GM06990 (cell line): ENCODE measurements at places on chromosomes 5 and 9.

DNA sequence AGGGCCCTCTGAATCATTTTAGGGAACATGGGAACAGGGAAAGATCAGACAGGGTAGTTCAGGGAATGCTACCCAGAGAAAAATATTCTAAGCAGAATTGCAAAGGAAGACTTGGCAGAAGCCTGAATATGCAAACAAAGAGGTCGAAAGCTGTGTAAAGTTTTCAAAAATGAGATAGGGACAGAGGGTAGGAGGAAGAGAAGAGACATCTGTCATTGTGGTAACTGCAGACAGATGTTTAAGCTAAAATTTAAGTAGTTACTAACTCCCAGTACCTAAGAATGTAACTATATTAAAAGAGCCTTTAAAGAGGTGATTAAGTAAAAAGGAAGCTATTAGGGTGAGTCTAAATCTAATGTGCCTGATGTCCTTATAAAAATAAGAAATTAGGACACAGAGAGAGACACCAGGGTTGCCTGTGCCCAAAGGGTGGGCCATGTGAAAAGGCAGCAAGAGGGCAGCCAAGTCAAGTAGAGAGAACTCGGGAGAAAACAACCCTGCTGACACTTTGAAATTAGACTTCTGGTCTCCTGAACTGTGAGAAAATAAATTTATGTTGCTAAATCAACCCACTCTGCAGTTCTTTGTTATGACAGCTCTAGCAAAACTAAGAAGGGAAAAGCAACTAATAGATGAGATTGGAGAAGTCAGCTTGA lies 1647.4 kb upstream of the C9orf72 start:
- DNase-seq: no peak

- DNase-seq: no peak
Measured at GRCh38 chr5:131791866-131792265, 5.0 kb downstream of the FNIP1 start.

DNA sequence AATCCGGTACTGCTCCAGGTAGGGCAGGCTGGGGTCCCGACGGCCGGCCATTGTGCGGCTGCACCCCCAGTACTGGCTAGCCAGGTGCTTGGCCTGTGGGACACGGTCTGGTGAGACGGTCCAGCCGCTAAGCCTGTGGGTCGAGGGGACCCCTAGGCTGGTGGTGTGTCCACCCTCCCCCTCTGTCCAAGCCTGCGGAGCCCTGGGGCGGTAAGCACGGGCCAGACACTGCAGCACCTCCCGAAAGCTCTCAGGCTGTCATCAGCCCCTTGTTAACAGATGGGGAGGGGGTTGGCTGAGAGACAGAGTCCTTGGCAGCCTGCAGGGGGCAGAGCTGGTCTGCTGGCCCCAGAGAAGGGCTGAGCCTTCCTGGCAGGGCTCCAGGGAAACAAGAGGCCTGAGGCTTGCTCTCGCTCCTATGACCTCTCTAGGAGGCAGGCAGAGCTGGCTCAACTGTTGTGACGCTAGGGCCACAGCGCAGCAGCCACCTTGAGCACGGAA lies 11.8 kb upstream of the MRNIP start:
- DNase-seq: no peak

GRCh38 chr5:36679221-36679989 lies 73.0 kb downstream of the SLC1A3 start:
- no peak for DNase-seq

GRCh38 chr9:111661802-111662521 lies 557 bp downstream of the GNG10 start:
- peak; percentile 46 for DNase-seq

DNA sequence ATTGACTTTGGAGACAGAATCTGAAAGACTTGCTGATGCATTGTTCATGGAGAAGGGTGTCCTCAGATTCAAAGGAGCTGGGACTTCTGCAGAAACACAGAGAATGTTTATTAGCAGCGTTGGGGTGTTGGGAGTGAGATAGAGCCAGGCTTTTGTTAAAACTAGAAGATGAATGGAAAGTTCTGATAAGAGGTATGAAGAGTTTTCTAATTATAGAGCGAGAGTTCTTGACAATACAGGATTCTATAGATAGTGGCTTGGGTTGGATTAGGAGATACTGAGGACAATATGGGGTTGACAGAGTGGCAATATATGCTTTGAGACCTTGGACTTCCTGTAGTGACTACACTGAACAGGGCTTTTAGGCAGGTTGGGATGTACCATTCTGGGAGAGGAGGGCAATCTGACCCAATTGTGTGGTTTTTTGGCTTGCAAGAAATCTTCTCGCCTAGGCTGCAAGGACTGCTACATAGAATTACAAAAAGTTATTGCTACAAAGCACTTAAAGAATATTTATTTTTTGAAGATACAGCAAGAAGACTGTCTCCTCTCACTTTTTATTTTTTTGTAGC lies 83.1 kb downstream of the FER start:
- no peak for DNase-seq

GRCh38 chr5:157283434-157283833 lies 17.5 kb downstream of the CYFIP2 start:
- DNase-seq: peak; percentile 40

DNA sequence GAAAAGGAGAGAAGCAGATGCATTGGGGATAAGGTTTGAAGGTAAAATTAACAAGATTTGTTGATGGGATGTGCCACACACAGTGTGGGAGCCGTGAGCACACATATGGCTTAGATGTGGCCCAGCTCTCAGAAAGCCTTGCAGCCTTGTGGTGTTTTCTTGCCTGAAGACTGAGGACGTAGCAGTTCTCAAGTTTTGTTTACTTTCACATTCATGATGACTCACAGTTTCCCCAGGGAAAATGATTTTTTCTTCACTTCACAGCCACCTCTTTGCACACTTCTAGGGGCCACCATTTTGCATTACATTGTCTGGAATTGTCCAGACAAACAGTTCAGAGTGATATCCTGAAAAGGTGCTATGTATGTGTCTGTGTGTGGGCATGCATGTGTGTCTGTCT lies 126.2 kb downstream of the BASP1 start:
- DNase-seq: no peak

- no peak for DNase-seq
Measured at GRCh38 chr9:88587182-88587581, 52.2 kb downstream of the NXNL2 start.

GRCh38 chr5:88952344-88952743 lies 69.4 kb upstream of the MEF2C start:
- no peak for DNase-seq
